NCI-H82 (cell line): ENCODE measurements at places on chromosomes 5 and 9.

DNA sequence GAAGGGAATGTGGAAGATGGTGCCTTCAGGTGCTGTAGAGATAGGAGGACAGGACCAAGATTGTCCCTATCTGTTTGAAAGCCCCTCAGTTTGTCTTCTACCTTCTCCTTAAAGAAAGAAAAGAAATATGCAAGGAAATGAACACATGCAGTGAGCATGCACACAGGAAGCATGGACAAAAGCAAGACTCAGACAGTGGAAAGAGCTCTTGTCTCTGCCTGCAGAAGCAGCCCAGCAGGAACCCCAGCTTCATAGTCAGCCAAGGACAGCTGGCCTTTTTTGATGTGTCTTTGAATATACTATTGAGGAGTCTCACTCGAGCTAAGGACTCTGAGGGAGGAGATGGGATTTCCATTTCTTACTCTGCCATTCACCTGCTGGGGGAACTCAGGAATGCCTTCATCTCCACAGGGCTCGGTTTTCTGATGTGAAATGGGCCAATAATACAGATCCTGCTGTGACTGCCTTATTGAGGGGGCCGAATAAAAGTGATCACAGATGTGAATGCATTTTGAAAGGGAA lies 132.5 kb upstream of the ADRA1B start:
- DNase-seq, result no peak

DNA sequence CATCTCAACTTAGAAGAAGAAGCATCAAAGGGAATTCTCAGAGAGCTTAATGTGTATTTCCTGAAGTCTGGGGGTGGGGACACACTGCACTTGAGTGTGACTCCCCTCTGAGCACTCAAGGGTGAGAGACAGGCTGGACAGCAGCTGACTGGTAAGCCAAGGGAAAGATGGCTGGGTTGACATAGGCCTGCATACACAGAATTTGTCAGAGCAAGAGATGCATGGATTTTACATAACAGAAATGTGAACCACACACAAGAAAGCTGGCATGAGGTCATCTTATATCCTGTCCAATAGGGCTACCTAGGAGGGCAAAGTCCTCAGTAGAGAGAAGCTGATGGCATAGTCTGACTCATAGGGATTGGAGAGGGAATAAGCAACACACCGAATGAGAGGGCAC lies 114.3 kb upstream of the EPB41L4A start:
- no peak for DNase-seq

GRCh38 chr5:122701640-122702523 lies 73.0 kb upstream of the SNX2 start:
- no peak for DNase-seq

- DNase-seq, result no peak
Observed at GRCh38 chr9:79858508-79858907, 286.7 kb downstream of the TLE4 start.

DNA sequence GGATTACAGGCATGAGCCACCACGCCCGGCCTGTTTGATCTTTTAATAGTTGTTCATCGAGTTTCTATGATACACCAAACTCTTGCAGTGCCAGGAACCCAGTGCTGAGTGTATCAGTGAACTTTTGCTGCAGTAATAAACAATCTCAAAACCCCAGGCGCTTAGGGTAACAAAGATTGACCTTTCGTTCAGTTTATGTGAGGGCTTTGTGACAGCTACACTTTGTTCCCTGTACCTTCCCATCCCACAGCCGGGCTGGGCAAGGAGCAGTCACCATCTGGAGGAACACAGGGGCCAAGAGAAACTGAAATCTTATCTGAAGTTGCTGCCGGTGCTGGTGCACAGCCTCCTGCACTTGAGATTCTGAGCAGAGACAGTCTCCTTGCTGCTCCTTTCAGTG lies 17.2 kb upstream of the WNK2 start:
- DNase-seq, result no peak

- no peak for DNase-seq
Observed at GRCh38 chr5:54743997-54744788, 226.6 kb downstream of the SNX18 start.

DNA sequence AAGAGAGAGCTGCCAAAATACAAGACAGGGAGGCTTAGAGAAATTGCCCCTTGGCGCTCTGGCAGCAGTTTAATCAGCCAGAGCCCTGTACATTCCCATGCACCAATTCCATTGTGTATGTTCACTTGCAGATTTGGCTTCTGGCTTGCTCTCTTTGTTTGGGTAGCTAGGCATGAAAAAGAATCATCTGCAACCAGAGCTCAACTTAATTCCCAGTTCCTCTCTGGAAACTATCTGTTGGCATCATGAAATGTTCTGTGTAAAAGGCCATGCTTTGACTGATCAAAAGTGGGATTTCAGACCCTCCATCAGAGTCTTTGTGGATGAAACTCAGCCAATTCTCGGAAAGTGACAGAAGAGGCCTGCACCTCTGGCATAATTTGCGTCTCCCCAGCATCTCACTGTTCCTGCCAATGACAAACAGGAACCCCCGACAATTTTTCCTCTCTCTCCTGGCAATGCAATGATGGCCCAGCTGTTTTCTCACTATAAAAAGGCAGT lies 53.8 kb upstream of the RAD23B start:
- DNase-seq, result no peak

GRCh38 chr9:137128862-137129455 lies 10.0 kb upstream of the GRIN1 start:
- DNase-seq, result peak; percentile 59

DNA sequence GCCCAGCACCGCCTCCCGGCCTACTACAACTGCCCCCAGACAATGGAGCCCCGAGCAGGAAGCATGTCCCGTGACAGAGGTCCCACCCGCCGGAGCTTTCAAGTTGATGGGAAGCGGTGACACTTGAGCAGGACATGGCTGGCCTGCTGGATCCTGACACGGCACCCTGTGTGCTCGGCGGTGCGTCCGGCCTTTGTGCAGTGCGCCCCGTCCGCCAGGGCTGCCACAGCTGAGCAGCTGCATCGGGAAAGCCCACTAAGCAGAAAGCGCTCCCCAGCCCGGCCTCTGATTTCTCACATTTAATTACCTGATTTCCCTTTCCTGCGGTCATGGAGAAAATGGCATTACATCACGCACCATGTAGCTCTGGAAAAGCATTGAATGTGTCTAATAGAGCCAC lies 611.9 kb downstream of the IRX1 start:
- DNase-seq, result no peak

GRCh38 chr5:181039931-181040630 lies at the start of gene BTNL9:
Gene BTNL9 (plus strand): TSS chr5:181040266. CDS start chr5:181045490, 5,224 bp downstream.
- no peak for DNase-seq

DNA sequence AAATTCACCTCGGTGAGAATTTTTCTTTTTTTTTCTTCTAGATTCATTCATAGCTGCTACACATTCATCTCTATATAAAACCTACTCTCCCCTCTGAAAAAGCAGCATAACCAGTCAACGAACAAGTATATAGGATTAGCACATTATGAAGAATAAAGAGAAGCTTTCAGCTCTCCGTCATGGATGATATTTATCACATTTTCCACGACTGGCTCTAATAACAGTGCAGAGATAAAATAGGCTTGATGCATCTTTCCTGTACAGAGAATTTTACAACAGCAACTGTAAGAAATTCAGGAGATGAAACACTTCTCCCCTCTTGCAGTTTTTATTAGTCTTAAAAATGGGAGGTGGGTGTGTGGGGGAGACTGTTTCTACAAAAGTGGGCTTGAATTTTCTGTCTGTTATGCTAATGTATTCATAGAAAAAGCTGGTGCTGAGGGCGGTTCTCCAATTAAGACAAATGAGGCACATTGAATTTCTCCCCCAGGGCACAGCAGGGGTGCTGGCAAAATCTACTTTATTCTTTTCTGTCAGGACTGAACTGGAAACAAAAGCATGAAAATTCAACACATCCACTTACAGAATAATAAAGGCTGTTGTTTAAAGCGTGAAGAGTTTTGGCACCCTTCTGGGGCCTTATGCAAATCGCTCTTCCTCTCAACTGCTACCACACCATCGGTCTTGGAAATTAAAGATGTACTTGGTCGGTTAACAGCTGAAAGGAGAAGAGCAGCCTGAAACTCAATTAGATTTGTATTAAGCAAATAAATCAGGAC lies 233.9 kb upstream of the ZNF608 start:
- peak; percentile 26 for DNase-seq

DNA sequence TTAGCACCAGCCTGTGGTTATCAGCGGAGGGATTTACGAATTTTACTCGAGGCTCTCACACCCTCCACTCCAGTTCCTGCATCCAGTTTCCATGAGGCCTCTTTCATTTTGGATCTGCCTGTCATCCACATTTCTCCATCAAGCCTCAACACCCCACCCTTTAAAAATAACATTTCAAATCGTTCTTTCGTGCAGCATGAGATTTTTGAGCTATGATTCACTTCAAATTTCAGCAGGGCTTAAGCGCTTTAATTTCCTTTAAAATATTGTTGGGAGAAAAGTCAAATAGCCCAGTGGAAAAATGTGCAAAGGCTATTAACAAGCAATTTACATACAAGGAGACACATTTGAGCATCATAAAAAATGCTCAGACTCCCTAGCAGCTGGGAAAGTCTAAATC lies 103.2 kb downstream of the MSX2 start:
- no peak for DNase-seq

DNA sequence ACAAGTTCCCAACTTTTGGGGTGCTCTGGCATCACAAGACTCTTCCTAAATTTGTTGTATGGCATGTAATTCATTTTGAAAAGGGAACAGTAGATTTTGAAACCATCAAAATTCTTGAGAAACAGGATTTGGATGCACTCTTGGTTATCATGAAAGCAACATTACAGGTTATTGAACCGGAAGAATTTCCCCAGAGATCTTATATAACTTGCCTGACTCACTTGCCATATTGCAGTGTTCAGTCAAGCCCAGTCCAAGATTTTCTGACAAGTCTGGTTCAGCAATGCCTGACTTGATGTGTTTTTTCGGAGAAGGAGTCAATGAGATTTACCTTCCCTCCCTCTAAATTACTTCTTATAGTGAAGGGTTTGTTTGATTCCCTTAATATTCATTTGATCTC lies 32.0 kb downstream of the SMIM15 start:
- no peak for DNase-seq
